Frontal cortex (tissue), 4 donors: ENCODE measurements at places on chromosomes 7 and 10.

GRCh38 chr10:98425511-98426352 is 10.8 kb upstream of the PYROXD2 start:
- DNase-seq = no peak

- DNase-seq = no peak
These were observed 28.2 kb upstream of the ZNF488 start for GRCh38 chr10:47412177-47412730.

GRCh38 chr7:146982482-146982881 is 865.9 kb downstream of the CNTNAP2 start:
- DNase-seq = no peak

DNA sequence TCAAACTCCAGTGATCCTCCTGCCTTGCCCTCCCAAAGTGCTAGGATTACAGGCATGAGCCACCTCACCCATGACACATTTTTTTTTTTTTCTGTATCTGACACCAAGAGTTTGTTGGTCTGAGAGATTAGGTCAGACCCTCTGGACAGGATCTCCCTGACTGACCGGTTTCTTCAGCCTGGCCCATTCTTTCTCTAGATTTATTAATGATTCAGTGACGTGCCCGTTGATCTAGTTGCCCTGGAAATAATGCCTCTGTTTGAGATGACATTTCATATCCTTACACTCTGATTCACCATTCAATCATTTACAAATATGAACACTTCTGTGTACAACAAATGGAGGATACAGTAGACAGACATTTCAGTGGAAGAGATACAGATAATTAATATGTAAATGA is 1.4 kb upstream of the ZNF212 start:
- no peak for DNase-seq
